ENCODE measurements at places on chromosomes 7 and 10.

DNA sequence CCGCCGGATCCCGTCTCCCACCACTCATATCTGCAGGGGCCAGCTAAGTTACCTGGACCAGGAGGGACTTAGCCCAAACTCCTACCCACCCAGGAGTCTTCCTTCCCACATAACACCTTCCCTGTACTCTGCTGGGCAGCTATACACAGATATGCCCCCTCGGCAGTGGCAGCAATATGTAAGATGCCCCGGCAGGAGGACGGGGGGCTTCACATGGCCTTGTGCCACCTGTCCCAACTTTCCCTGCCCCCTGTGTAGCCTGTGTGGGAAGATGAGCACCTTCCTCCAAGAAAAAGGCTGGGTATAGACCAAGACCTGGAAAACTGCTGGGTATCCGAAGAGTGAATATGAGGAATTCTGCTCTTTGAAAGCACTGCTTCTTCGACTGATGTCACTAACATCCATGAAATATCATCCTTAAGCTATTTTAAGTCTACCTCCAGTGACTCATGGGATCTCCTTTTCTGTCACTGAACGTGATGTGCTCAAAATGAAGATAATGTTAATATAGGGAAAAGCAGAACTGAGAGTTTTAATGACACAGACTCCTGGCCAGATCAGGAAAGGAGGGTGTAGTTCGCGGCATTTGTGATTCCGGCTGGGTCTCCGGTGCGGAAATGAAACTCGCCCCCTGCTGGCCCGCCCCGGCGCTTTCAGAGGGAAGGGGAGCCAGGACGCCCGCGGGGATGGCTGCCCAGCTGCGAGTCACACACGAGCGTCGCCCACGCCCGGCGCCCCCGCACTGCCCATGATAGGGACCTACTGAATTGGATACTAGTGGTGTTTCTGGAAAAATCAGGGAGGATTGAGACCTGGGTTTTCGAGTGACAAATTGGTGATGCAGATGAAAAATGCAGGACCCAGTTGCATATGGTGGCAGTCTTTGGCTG, 256.9 kb upstream of the NFE2L3 start:
- peak; percentile 79 for DNase-seq

GRCh38 chr7:39623732-39624441, 515 bp downstream of the RALA start:
- no peak for DNase-seq

DNA sequence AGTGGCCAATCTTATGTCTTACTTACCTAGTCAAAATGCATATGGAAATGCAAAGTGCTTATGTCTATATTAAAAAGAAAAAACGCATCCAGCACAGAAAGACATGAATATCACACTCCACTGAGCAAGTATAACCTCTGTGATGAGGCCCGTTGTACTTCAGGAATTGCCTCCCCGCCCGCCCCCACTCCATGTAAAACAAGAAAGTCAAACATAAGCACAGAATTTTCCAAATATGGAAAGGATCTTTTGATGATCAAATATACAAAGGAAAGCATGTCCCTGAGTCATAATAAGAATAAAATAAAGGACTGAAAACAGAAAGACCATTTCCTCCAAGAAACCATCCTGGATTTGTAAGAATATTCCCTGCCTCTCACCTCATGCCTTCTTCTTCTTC, 229.1 kb downstream of the BAMBI start:
- DNase-seq: no peak

DNA sequence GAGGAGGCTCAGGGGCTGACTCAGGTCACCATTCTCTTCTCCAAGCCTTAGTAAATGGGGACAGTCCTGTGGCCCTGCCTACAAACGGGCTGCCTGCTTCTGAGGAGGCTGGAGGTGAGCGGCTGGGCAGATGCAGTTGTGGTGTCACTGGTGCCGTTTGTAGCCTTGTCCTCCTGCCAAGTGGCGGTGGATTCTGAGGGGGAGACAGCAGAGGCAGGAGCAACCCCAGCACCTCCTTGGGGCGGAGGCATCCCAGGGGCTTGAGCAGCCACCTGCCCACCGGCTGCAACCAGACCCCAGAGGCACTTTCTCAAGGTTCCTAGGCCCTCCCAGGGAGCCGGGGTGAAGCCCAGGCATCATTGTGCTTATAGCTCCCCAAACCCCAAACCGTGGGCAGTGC, 112.5 kb downstream of the ZMIZ1 start:
- DNase-seq: no peak

DNA sequence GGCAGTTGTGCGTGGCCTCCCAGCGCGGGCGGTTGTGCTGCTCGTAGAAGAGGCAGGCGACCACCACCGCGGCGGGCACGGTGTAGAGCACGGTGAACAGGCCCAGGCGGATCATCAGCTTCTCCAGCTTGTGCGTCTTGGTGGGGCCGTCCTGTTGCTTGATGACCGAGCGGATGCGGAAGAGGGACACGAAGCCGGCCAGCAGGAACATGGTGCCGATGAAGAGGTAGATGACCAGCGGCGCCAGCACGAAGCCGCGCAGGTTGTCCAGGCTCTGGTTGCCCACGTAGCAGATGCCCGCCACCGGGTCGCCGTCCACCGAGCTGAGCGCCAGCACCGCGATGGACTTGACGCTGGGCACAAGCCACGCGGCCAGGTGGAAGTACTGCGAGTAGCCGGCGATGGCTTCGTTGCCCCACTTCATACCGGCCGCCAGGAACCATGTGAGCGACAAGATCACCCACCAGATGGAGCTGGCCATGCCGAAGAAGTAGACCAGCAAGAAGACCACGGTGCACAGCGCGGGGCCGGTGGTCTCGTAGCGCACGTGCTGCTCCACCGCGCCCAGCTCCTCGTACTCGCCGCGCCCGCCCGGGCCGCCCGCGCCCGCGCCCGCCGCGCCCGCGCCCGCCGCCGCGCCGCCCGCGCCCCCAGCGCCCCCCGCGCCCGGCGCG, 2.2 kb downstream of the FZD8 start:
- peak; percentile 31 for DNase-seq

- no peak for DNase-seq
Observed at GRCh38 chr7:47304727-47305719, 276.9 kb downstream of the TNS3 start.

- no peak for DNase-seq
Observed at GRCh38 chr10:129161150-129161549, 305.9 kb upstream of the MGMT start.

DNA sequence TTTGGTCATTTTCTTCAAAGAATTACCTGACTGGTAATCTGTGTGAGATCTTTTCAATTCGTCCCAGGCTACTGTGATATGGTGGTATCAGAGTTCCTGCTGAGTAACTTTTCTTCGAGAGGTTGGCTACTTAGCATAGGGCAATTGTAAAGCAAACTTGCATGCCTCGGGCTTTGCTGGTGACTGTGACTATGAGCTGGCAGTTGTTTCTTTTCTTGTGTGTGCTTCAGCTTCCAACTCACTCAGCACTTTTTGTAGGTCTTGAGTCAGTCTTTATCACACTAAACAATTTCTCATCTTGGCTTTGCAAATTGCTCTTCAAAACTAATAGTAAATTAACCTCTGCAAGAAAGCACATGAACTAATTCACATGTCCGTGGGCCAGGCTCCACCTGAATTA, 44.3 kb downstream of the PRR15 start:
- no peak for DNase-seq

DNA sequence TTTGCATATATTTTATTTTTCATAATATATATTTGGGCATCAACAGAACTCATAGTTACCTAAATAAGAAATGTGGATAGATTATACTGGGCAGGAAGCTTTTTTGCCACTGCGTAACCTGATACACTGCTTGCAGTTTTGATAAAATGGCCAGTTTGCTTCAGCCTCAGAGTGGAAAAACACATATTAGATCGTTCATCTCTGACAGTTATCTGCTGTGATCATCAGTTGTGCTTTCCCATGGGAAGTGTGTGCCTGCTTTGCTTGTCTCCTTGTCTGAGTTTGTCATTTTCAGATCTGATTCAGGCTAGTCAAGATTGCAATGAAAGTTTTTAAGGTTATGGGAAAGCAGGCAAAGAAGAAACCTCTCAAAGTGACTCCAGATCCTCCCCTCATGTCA, 54.0 kb downstream of the ADAM12 start:
- DNase-seq: no peak

DNA sequence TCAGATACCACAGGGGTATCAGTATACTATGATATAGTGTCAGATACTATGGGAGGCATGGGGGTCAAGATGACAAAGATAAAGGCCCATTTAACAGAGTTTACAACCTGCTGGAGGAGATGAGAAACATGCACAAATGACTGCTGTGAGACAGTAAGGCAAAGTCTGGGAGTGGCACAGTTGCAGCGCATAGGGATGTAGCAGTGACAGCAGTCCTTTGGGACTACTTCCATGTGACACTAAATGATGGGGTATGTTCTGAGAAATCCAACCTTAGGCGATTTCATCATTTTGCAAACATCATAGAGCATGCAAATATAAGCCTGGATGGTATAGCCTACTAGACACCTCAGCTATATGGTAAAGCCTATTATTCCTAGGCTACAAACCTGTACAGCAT, 56.8 kb downstream of the CDK1 start:
- DNase-seq: no peak

DNA sequence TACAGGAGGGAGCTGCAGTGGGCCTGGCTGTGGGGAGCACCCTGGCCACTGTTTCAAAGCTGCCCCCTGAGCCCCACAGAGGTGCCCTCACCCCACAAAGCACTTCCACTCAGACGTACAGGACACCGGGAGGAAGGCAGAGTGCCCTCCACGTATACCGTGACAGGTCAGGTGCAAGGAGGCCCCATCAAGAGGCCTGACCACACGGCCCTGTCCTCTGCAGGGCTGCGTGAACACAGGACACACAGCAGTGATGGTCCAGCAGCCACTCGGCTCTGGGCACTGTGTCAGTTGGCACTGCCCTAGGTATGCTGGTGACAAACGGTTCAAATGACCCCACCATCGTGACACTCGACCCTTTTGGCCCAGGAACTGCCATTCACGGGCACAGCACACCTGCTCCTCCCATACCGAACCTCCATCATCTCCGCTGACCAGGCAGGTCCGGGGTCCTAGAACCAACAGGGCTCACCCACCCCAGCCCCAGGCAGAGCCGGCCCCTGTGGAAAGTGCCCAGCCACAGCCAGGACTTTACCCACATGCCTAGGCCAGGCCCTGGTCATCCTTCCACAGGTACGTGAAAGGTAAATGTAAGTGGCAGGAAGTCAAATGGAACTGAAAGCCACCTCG, 560.9 kb downstream of the PTPRN2 start:
- DNase-seq: no peak

DNA sequence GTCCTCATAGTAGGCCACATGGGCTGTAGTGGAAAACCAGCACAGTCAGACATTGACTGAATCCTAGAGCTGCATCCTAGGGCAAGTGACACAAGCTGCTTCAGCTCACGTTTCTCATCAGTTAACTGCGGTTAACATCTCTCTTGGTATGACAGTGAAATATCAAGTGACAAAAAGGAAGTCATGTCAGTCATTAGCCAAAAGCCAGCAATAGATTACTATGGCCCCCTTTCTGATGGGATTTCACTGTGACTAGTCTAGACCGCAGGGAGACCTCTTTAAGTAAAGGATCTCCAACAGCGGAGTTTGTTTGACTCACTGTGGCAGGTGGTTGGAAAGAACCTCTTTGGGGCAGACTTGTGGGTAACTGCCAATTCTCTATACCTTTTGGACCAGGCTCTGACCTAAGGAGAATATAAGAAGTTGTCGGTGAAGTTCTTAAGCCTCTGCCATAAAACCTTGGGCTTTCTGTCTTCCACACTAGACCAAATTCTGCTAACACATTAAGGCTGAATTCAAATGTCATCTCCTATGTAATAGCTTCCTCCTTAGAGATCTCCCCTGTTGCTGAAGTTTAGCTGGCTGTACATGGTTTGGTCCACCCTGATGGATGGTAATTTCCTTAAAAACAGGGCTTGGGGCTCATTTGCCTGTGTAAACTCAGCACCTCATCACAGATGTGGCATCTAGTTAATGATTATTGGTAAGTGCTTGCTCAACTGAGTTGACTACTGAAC, 115.3 kb downstream of the SGMS1 start:
- DNase-seq: peak; percentile 47

- no peak for DNase-seq
Observed at GRCh38 chr10:110985497-110986275, 66.3 kb downstream of the SHOC2 start.

DNA sequence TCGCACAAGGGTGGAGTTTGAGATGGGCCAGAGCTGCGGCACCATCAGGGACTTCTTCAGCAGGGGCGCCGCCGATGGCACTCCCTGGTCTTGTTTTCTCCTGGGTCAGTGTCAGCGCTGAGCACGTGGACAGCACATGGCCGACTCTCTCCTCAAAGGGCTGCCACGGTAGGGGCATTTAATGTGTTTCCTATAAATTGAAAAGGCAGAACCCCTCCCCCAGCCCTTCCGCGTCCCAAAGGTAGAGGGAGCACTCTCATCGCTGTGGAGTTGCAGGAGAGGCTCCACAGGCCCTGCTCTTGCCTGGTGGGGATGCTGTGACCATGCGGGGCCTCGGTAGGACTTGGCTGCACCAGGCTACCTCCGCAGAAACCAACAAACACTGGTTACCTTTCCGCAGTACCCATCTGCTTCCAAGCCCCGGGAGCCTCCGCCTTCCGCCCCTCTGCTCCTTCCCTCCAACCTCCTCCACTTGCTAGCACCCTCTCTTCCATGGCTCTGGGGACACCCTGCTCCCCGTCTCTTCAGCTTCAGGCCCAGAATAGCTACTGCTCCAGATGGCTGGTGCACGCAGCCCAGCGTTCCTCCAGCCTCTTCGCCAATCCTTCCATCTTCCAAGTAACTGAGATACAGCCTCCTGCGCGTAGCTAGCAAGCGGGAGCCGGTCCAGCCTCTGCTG, 166.3 kb upstream of the ADCY1 start:
- no peak for DNase-seq

GRCh38 chr10:71731791-71732190, 12.2 kb upstream of the C10orf105 start:
- DNase-seq: no peak

DNA sequence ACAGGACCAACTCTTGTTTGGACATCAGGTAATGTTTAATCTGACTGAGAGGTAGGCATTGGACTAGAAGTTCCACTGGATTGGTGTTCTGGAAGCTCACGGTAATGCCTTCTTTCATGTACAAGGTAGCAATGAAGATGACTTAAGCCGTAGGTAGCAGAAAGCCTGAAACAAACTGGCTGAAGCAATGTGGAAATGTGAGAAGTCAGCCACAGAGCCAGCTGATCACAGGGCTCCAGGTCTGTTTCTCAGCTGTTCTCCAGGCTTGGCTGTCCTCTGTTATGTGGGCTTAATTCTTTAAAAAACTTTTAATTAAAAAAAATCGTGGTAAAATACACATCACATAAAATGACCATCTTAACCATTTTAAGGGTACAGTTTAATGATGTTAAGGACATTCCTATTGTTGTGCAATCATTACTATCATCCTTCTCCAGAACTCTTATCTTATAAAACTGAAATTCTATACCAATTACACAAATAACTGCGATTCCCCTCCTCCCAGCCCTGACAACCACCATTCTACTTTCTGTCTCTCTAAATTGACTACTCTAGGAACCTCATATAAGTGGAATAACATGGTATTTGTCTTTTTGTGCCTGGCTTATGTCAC, 101.4 kb upstream of the ZNF32 start:
- DNase-seq: no peak

All from activated T-cell treated with anti-CD3 and anti-CD28 coated beads, Interleukin-2, amount 50 U/mL, for 48 hours (primary cell).